ENCODE measurements at places on chromosomes 3 and 15. TPM values are rescaled to one million over a fixed set of nuclear protein-coding genes. Genes with fewer than 3 reads are reported as not detected.
A peak's percentile ranks its signal among the peaks of the same experiment; 100 is the strongest.

The PPP1R14D gene
- not detected for total RNA-seq

The RETNLB gene
- total RNA-seq = not detected

The RTP1 gene
- not detected for total RNA-seq

The HTR3E gene
- total RNA-seq = not detected

The WDR93 gene
- total RNA-seq = 0.16 TPM

The TMC3 gene
- not detected for total RNA-seq

The C2CD4A gene
- not detected for total RNA-seq

The EIF4G1 gene
- total RNA-seq = 292 TPM

The OXNAD1 gene
- total RNA-seq = 8.7 TPM

The KLF15 gene
- 0.39 TPM for total RNA-seq

The POPDC2 gene
- 5.5 TPM for total RNA-seq

The TNFAIP8L3 gene
- not detected for total RNA-seq

The TRA2B gene
- total RNA-seq = 219 TPM

The OPA1 gene
- 80.6 TPM for total RNA-seq

The TEX55 gene
- not detected for total RNA-seq

- DNase-seq = no peak
- H3K36me3 ChIP-seq = no peaks in the 10 kb centered on the region
- peaks cover under 1% of the 10 kb centered on the region for H3K27me3 ChIP-seq
- H3K4me1 ChIP-seq = no peaks in the 10 kb centered on the region
- no peak overlapping the region for H3K4me3 ChIP-seq
- no peak overlapping the region for H3K27ac ChIP-seq
These were observed 186.6 kb upstream of the NSMCE3 start for GRCh38 chr15:29456255-29456654.

DNA sequence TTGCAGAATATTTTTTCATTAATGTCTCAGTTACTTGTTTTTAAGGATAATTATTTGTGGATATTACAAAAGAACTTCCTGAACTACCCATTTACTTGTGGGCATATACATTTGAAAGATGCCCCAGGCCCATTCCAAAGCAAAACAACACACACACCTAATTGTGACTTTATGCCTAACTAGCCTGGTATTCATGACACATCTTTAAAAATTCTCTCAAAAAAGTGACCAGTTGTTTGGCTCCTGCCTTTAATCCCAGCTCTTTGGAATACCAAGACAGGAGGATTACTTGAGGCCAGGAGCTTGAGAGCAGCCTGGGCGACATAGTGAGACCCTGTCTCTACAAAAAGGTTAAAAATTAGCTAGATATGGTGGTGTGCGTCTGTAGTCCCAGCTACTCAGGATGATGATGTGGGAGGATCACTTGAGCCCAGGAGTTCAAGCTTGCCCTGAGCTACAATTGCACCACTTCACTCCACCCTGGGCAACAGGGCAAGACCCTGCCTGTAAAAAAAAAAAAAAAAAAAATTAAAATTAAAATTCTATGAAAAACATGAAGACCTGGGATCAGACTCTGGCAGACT lies 51.7 kb upstream of the SLC4A7 start:
- peaks cover 16% of the 10 kb centered on the region for H3K4me1 ChIP-seq
- H3K4me3 ChIP-seq = no peak overlapping the region
- DNase-seq = no peak
- no peaks in the 10 kb centered on the region for H3K27me3 ChIP-seq

GRCh38 chr15:70507772-70508371 lies 255.5 kb downstream of the UACA start:
- peaks cover 76% of the 10 kb centered on the region for H3K4me1 ChIP-seq
- H3K27me3 ChIP-seq = no peaks in the 10 kb centered on the region
- no peak for DNase-seq
- H3K36me3 ChIP-seq = peaks cover 5% of the 10 kb centered on the region
- H3K4me3 ChIP-seq = no peak overlapping the region
- H3K27ac ChIP-seq = no peak overlapping the region

GRCh38 chr15:32786906-32787305 lies 69.1 kb downstream of the GREM1 start:
- no peak overlapping the region for H3K4me3 ChIP-seq
- H3K27me3 ChIP-seq = peaks cover 8% of the 10 kb centered on the region
- no peaks in the 10 kb centered on the region for H3K36me3 ChIP-seq
- no peak for DNase-seq
- no peaks in the 10 kb centered on the region for H3K4me1 ChIP-seq

GRCh38 chr3:128482175-128482574 lies 10.8 kb downstream of the GATA2 start:
- H3K36me3 ChIP-seq = no peaks in the 10 kb centered on the region
- H3K4me3 ChIP-seq = no peak overlapping the region
- no peak for DNase-seq
- H3K27me3 ChIP-seq = peaks cover 77% of the 10 kb centered on the region
- H3K27ac ChIP-seq = no peak overlapping the region

DNA sequence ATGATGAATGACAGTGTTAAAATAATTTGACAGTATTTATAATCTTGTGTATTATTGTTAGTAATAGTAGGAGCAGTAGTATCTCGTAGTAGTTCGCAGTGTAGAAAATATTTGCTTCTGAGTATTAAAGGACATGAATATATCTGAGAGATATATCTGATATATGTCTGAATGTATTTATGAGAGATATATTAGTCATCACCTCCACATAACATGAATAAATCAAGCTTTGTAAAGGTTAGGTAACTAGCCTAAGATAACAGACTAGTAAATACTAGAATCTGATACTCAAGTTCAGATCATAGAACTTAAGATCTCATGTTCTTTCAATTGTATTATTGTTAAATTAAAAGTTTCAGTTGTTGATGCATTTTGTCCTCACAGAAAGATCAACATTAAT lies 130.5 kb downstream of the UBE2E2 start:
- peaks cover 36% of the 10 kb centered on the region for H3K4me1 ChIP-seq
- DNase-seq = no peak
- H3K36me3 ChIP-seq = no peaks in the 10 kb centered on the region
- no peaks in the 10 kb centered on the region for H3K27me3 ChIP-seq
- no peak overlapping the region for H3K4me3 ChIP-seq

- no peaks in the 10 kb centered on the region for H3K4me1 ChIP-seq
- H3K36me3 ChIP-seq = no peaks in the 10 kb centered on the region
- no peak overlapping the region for H3K27ac ChIP-seq
- H3K27me3 ChIP-seq = no peaks in the 10 kb centered on the region
- DNase-seq = no peak
These were observed 1266.3 kb downstream of the SI start for GRCh38 chr3:163812006-163812405.

DNA sequence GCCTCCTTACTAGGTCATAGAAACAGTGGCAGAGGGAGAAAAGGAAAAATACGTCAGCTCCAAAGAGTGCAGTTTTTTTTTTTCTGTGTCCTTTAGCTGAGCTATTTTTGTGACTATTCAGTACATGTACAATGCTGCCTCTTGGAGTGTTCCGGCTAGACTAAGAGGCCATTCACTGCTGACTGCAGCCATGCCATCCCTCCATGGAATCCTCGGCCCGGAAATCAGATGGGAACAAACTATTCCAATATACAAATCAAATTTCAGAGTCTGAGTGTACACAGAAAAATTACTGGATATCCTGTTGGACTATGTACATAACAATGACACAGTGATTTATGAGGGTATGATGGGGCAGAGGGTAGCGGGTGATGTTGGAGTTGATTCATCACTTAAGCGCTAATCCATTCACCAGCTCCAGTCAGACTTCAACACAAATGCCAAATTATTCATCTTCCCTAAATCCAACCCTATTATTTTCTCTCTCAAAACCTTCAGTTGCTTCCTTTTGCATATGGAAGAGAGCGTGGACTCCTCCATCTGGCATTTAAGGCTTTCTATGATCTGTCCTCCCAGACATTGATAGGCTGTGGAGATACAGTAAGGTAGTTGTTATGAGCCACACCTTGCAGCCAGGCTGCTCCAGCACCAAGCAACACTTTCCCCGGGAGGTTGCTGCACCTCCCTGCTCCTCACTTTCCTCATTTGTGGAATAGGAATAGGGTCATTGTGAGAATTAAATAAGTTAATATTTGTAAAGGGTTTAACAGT lies 109.1 kb downstream of the LPP start:
- peaks cover 3% of the 10 kb centered on the region for H3K36me3 ChIP-seq
- no peaks in the 10 kb centered on the region for H3K27me3 ChIP-seq
- H3K4me1 ChIP-seq = peaks cover under 1% of the 10 kb centered on the region
- H3K4me3 ChIP-seq = no peak overlapping the region
- DNase-seq = no peak
- H3K27ac ChIP-seq = no peak overlapping the region

DNA sequence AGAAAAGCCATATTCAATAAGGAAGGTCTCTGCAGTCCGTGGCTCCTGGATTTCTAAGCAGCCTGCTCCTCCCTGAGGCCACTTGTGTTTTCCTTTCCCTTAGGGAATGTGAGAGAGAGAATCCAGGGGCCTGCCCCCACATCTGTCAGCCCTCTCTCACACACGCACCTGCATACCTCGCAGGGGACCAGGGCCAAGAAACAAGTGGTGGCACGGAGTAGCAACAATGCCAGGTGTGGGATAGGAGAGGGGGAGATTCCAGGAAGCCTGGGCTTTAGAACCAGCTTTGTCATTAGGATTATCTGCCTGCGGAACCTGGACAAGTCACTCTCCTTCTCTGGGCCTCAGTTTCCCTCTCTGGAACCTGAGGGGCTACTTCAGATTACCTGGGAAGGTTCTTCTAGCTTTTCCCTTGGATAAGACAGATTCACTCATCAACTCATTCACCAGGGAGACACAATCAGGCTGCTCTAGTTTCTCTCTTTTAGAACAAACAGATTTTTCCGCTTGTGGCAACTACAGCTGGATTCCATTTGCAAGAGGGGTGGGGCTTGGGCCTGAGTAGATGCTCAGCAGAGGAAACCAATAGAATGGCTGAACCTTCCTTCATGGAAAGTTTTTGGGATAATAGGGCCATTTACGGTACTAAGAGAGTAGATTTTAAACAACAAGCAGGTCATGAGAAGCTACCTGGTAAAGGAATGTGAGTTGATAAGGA lies 19.5 kb downstream of the BCL6 start:
- H3K36me3 ChIP-seq = peaks cover 97% of the 10 kb centered on the region
- no peak for DNase-seq
- no peaks in the 10 kb centered on the region for H3K27me3 ChIP-seq
- no peaks in the 10 kb centered on the region for H3K4me1 ChIP-seq
- H3K4me3 ChIP-seq = no peak overlapping the region
- no peak overlapping the region for H3K27ac ChIP-seq

DNA sequence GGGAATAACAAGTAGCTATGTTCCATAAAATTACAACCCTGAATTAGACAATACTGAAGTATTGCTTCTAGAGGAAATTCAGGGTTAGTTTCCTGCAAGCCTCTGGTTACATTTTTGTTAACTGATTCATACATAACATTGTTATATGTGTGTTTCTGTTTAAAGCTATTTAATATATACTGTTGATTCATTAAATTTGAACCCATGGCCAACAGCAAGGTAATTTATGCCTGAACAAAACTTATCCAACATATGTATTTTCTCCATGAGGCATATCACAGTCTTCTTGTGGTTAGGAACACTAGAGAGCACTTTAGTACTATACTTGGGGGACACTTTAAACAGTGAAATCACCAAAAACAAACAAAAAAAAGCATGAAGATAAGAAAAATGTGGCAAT lies 47.7 kb upstream of the PTX3 start:
- no peaks in the 10 kb centered on the region for H3K36me3 ChIP-seq
- no peak overlapping the region for H3K4me3 ChIP-seq
- H3K27ac ChIP-seq = no peak overlapping the region
- H3K27me3 ChIP-seq = no peaks in the 10 kb centered on the region
- H3K4me1 ChIP-seq = no peaks in the 10 kb centered on the region

DNA sequence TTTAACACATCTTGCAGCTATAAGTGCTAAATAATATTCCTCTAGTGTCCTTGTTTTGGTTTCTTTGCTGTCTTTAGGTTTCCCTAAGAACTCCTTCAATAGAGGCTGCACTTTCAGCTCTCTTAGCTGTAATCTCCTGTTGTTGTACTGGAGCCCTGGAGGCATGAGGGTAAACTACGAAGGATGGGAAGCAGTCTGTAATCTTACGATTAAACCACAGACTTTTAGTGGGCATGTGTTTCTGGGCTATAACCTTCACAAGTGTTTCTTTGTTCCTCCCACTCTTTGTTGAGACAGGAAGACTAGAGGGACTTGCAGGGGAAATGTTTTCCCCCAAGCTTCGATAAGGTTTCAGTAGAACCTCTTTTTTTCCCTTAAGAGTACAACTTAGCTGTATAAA lies 1058.1 kb downstream of the NSUN3 start:
- no peak for DNase-seq
- no peak overlapping the region for H3K4me3 ChIP-seq
- no peaks in the 10 kb centered on the region for H3K4me1 ChIP-seq
- H3K27ac ChIP-seq = no peak overlapping the region
- no peaks in the 10 kb centered on the region for H3K36me3 ChIP-seq

- DNase-seq = no peak
- peaks cover 8% of the 10 kb centered on the region for H3K27me3 ChIP-seq
- H3K36me3 ChIP-seq = no peaks in the 10 kb centered on the region
- no peak overlapping the region for H3K27ac ChIP-seq
These were observed 66.5 kb upstream of the RNU6-1 start for GRCh38 chr15:67906382-67906781.

- DNase-seq = no peak
- H3K27ac ChIP-seq = no peak overlapping the region
- peaks cover 16% of the 10 kb centered on the region for H3K4me1 ChIP-seq
- no peak overlapping the region for H3K4me3 ChIP-seq
- H3K36me3 ChIP-seq = no peaks in the 10 kb centered on the region
These were observed 22.7 kb downstream of the CORO2B start for GRCh38 chr15:68601206-68602197.

DNA sequence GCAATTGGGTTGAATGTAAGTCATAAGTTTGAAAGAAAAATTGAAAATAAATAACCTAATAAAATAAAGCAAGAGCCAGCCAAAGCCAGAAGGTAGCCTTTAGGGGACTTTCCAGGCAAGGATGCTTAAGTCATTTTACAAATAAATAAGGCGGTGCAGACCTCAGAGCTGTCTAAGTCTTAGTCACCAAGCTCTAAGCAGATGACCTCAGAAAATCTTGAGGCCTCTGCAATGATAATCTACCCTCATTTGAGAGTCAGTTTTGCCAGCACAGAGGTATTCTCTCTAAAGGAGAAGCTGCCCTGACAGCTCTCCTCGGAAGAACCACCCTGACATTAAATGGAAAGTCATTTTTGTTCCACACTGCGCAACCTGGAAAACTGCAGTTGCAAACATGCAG lies 113.9 kb downstream of the OXNAD1 start:
- H3K27me3 ChIP-seq = no peaks in the 10 kb centered on the region
- peaks cover 94% of the 10 kb centered on the region for H3K4me1 ChIP-seq
- peak overlapping the region; percentile 90 for H3K27ac ChIP-seq
- DNase-seq = no peak
- H3K36me3 ChIP-seq = peaks cover 74% of the 10 kb centered on the region
- H3K4me3 ChIP-seq = peak overlapping the region; percentile 51

DNA sequence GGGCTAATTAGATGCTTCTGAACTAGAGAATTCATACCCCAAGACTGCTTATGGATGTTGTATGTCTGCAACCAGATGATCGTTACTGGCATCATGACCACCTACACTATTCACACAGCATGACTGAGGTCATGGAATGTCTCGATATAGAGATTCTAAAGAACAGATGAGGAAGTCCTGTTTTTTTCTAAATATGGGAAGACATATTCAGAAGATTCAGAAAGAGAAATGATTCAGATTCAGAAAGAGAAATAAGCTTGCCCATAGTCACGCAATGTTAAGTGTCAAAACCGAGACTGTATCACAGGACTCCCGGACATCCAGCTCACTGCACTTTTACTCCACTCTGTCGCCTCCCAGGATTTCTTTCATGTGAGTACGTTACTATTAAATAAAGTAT lies 136.2 kb downstream of the TPRG1 start:
- peaks cover 6% of the 10 kb centered on the region for H3K27me3 ChIP-seq
- no peak for DNase-seq
- no peak overlapping the region for H3K27ac ChIP-seq
- no peak overlapping the region for H3K4me3 ChIP-seq
- H3K36me3 ChIP-seq = no peaks in the 10 kb centered on the region
- no peaks in the 10 kb centered on the region for H3K4me1 ChIP-seq
